ENCODE measurements at places on chromosomes 13 and 19. TPM values are rescaled to one million over a fixed set of nuclear protein-coding genes. Genes with fewer than 3 reads are reported as not detected.

IRS2 gene
- total RNA-seq, result 24.1 TPM

- DNase-seq, result peak; percentile 100
- peaks cover 47% of the 10 kb centered on the region for H3K4me1 ChIP-seq
- peak within 1 kb of the TSS; percentile 79 for H3K4me3 ChIP-seq
- peak within 1 kb of the TSS; percentile 96 for H3K27ac ChIP-seq
- no peaks in the 10 kb centered on the region for H3K27me3 ChIP-seq
- no peaks in the 10 kb centered on the region for H3K36me3 ChIP-seq
Observed at GRCh38 chr19:19821366-19821951, at the start of gene ZNF506. Gene ZNF506, minus strand, starts transcription at chr19:19821750. Its CDS starts 147 bp downstream, at chr19:19821603.

LHB gene
- total RNA-seq, result not detected

DNA sequence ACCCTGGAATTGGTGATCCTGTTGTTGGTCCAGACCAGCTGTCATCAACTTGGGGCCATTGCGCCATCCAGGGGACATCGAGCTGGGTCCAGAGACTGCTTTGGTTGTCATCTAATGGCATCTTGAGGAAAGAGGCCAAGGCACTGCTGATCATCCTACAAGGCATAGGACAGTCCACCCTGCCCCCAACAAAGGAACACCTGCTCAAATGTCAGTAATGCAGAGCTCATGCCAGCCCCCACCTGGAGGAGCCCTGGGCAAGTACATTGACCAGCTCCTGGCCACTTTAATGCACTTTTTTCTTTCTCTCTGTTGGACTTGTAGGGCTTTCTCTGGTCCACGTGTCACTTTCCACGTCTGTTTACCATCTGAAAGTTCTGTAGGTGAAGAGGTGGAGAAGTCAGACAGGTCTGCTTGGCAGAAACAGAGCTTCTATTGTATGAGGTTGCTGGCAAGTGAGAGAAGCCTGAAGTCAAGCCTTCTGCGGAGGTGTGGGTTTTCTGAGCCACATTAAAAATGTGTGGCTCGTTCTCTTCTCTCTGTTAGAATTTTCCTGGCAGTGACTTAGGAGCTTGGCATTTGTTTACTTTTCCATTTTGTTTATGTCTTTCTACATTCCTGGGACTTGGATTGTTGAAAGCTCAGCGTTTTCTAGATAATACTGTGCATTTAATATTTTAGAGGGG lies 124.0 kb upstream of the RNF113B start:
- no peaks in the 10 kb centered on the region for H3K27me3 ChIP-seq
- peaks cover 55% of the 10 kb centered on the region for H3K4me1 ChIP-seq
- H3K36me3 ChIP-seq, result no peaks in the 10 kb centered on the region
- DNase-seq, result peak; percentile 69

FBN3 gene
- not detected for total RNA-seq

GRCh38 chr19:34128558-34129250 lies 43.6 kb upstream of the LSM14A start:
- H3K27ac ChIP-seq, result no peak overlapping the region
- H3K27me3 ChIP-seq, result no peaks in the 10 kb centered on the region

GRCh38 chr19:37333457-37333856 lies 37.4 kb upstream of the ZNF527 start:
- no peak overlapping the region for H3K27ac ChIP-seq
- no peak for DNase-seq
- peaks cover 24% of the 10 kb centered on the region for H3K36me3 ChIP-seq
- no peak overlapping the region for H3K4me3 ChIP-seq
- H3K27me3 ChIP-seq, result no peaks in the 10 kb centered on the region
- H3K4me1 ChIP-seq, result peaks cover 44% of the 10 kb centered on the region

KRTDAP gene
- total RNA-seq, result not detected

DNA sequence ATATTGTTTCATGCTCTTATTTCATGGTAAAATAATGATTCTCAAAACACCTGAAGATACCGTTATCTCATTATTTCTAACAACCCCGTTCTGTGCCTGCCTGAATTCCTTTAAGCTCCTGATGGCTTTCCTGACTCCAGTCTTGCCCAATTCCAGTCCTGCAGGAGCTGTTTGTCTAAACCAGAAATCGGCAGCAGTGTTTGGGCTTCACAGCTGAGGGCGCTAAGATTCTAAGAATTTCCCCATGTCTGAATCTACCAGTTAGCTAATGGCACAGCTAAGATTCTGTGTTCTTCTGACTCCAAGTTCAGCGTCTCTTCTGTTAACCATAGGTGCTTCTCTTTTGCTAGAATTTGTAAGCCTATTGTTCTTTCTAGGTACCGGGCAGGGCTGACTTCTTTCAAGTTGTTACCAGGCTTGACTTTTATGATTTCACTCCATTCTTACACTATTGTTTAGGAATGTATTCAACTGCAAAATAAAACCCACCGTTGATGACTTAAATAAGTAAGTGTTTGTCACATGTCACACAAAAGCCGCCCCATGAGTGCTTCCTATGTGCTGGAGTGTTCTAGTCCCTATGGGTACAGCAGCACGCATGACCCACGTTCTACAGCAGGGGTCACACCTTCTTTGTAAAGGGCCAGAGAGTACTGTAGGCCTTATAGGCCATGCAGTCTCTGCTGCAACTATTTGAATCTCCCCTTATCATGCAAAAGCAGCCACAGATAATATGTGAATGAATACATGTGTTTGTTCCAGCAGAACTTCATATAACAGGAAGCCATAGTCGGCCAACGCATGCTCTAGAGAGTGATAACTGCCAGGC lies 168.3 kb upstream of the RNF113B start:
- DNase-seq, result peak; percentile 34
- H3K27ac ChIP-seq, result no peak overlapping the region
- peaks cover 10% of the 10 kb centered on the region for H3K4me1 ChIP-seq
- no peak overlapping the region for H3K4me3 ChIP-seq
- H3K36me3 ChIP-seq, result no peaks in the 10 kb centered on the region

- H3K4me3 ChIP-seq, result no peak overlapping the region
- no peak overlapping the region for H3K27ac ChIP-seq
- no peaks in the 10 kb centered on the region for H3K27me3 ChIP-seq
- DNase-seq, result peak; percentile 18
- no peaks in the 10 kb centered on the region for H3K36me3 ChIP-seq
Observed at GRCh38 chr13:34364633-34365032, 546.7 kb downstream of the RFC3 start.

DNA sequence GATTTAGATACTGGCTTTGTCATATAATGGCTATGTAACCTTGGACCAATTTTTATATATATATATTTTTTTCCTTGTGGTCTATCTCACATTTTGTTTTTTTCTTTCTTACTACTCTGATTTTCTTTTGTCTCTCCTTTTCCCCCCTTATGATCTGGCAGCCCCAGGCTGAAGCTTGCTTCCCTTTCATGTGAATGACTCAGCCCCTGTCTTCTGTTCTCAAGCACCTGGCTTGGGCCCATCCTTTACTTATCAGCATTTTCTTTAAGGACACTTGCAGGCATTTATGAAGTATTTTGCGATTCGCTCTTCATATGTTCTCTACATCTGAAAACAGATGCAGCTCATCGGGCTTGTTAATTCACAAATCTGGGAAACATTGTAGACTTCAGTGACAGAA lies 163.6 kb downstream of the SPRY2 start:
- H3K27me3 ChIP-seq, result no peaks in the 10 kb centered on the region
- H3K36me3 ChIP-seq, result no peaks in the 10 kb centered on the region
- H3K4me3 ChIP-seq, result no peak overlapping the region
- no peak overlapping the region for H3K27ac ChIP-seq

GRCh38 chr19:13842291-13843103 lies 34.4 kb upstream of the NANOS3 start:
- no peaks in the 10 kb centered on the region for H3K36me3 ChIP-seq
- H3K4me3 ChIP-seq, result peak overlapping the region; percentile 87
- H3K27ac ChIP-seq, result peak overlapping the region; percentile 98
- H3K4me1 ChIP-seq, result peaks cover 77% of the 10 kb centered on the region
- no peaks in the 10 kb centered on the region for H3K27me3 ChIP-seq
- peak; percentile 95 for DNase-seq

DNA sequence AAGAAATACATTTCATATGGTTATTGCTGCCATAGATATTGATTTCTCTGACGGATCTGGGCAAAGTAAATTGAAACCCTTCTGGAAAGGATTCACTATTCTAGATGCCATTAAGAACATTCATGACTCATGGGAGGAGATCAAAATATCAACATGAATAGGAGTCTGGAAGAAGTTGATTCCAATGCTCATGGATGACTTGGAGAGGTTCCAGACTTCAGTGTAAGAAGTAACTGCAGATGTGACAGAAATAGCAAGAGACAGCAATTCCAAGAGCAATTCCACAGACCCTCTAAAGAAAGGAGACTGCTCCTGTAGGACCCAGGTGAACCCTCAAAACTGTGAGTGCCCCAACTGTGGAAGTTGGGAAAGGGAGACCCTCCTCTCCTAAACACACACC lies 30.9 kb upstream of the KCTD12 start:
- no peaks in the 10 kb centered on the region for H3K4me1 ChIP-seq
- H3K36me3 ChIP-seq, result no peaks in the 10 kb centered on the region
- no peaks in the 10 kb centered on the region for H3K27me3 ChIP-seq
- no peak overlapping the region for H3K27ac ChIP-seq
- DNase-seq, result peak; percentile 20

SIGLEC8 gene
- total RNA-seq, result not detected

- no peak for DNase-seq
- H3K36me3 ChIP-seq, result no peaks in the 10 kb centered on the region
- H3K27me3 ChIP-seq, result no peaks in the 10 kb centered on the region
Observed at GRCh38 chr19:13639342-13639929, 124.9 kb upstream of the MRI1 start.

GRCh38 chr19:40687525-40688016 lies 2.9 kb downstream of the NUMBL start:
- peak; percentile 85 for DNase-seq
- H3K27ac ChIP-seq, result peak overlapping the region; percentile 45
- no peaks in the 10 kb centered on the region for H3K27me3 ChIP-seq
- H3K4me3 ChIP-seq, result peak overlapping the region; percentile 74

DNA sequence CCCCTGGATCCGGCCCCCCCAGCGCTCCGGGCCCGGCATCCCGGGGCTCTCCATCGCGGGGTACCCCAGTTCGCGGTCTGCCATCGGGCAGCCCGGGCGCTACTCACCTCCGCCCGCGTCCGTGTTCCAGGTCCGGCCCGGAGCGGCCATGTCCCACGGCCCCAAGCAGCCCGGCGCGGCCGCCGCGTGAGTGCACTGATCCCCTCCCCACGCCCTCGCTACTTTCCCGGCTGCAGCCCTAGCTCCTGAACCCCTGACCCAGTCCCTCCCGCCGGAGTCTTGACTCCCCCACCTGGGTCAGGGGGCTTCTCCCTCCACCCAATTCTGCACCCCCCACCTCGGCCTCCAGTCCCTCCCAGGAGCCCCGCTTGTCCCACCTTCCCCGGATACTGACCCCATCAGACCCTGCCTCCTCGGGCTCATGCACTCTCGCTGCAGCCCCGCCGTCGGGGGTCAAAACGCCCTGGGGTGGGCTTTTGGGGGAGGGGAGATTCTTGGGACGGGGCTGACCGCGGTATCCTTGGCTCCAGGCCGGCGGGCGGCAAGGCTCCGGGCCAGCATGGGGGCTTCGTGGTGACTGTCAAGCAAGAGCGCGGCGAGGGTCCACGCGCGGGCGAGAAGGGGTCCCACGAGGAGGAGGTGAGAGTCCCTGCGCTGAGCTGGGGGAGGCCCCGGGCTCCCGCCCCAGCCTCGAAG lies 566 bp downstream of the HMG20B start:
- H3K27me3 ChIP-seq, result no peaks in the 10 kb centered on the region
- H3K4me3 ChIP-seq, result peak overlapping the region; percentile 97
- peaks cover 17% of the 10 kb centered on the region for H3K36me3 ChIP-seq
- peak overlapping the region; percentile 84 for H3K27ac ChIP-seq

- no peak overlapping the region for H3K4me3 ChIP-seq
- H3K36me3 ChIP-seq, result no peaks in the 10 kb centered on the region
- H3K27ac ChIP-seq, result peak overlapping the region; percentile 99
- no peaks in the 10 kb centered on the region for H3K27me3 ChIP-seq
Observed at GRCh38 chr19:44741258-44741731, 7.2 kb upstream of the BCL3 start.

GRCh38 chr13:43333176-43333575 lies 309.8 kb downstream of the DNAJC15 start:
- no peaks in the 10 kb centered on the region for H3K27me3 ChIP-seq
- no peaks in the 10 kb centered on the region for H3K36me3 ChIP-seq
- no peak overlapping the region for H3K27ac ChIP-seq
- no peak for DNase-seq
- no peaks in the 10 kb centered on the region for H3K4me1 ChIP-seq

DNA sequence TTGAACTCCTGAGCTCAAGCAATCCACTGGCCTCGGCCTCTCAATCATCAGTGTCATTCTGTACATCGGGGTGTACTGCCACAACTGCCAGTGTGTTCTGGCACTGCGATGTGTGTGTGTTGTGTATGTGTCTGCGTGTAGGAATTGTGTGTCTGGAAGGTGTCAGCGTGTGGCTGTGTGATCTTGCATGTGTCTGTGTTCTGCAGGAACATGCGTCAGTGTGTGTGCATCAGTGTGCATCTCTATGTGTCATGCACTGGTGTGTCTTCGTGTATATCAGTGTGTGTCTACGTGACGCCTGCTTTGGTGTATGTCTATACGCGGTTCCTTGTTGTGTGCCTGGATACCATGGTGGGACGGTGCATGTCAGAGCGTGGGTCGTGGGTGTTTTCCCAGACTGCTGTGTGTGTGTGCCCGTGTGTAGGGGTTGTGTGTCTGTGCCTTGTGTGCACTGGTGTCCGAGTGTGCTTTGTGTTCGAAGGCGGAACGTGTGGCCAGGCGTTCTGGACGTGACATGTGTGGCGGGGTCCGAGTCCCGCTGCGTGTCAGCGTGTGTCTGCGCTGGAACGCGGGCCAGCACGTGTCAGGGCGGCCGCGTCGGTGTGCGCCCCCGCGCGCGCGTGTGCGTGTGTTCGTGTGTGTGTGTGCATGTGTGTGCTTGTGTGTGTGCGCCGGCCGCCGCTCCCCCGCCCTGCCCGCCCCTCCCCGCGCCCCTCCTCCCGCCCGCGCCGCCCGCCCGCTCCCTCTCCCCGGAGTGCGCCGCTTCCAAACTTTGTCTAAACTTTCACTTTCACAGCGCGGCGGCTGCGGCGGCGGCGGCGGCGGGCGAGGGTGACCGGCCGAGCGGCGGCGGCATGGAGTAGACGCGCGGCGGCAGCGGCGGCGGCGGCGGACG lies at the start of gene NFIX:
NFIX (plus strand) TSS at position 775 of the 895 bp plus-strand sequence. CDS start 363 bp downstream, outside the sequence.
- H3K4me1 ChIP-seq, result peaks cover 20% of the 10 kb centered on the region
- H3K4me3 ChIP-seq, result peak within 1 kb of the TSS; percentile 79
- H3K27ac ChIP-seq, result peak within 1 kb of the TSS; percentile 94
- peaks cover 8% of the 10 kb centered on the region for H3K36me3 ChIP-seq
- peaks cover 10% of the 10 kb centered on the region for H3K27me3 ChIP-seq

RASIP1 gene
- total RNA-seq, result 26.8 TPM

EID2B gene
- 5.7 TPM for total RNA-seq

CCL25 gene
- 5.1 TPM for total RNA-seq

- H3K4me1 ChIP-seq, result no peaks in the 10 kb centered on the region
- no peak overlapping the region for H3K4me3 ChIP-seq
- H3K27ac ChIP-seq, result no peak overlapping the region
- no peak for DNase-seq
- no peaks in the 10 kb centered on the region for H3K27me3 ChIP-seq
Observed at GRCh38 chr13:37576601-37577000, 22.0 kb downstream of the POSTN start.

Data from stomach (tissue), 19 donors.